ENCODE measurements at places on chromosomes 11 and 22.

- DNase-seq = no peak
Observed at GRCh38 chr11:57815476-57815875, 53.9 kb downstream of the CTNND1 start.

DNA sequence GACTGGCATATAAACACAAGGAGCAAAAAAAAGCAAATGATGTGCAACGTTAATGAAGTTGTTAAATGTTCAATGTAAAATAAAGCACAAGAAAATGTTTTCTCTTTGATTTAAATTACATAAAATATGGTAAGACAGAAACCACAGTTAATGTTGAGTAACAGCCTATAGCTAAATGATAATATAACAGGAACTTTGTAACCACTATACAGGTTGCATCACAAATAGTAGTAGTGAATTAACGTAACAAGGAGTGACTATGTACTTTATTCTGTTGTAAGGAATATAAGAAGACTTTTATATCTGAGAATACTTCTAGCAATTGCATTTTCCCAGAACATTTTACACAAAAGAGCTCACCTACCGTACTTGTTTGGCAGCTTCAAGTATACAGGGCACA, 16.9 kb downstream of the SAAL1 start:
- no peak for DNase-seq

DNA sequence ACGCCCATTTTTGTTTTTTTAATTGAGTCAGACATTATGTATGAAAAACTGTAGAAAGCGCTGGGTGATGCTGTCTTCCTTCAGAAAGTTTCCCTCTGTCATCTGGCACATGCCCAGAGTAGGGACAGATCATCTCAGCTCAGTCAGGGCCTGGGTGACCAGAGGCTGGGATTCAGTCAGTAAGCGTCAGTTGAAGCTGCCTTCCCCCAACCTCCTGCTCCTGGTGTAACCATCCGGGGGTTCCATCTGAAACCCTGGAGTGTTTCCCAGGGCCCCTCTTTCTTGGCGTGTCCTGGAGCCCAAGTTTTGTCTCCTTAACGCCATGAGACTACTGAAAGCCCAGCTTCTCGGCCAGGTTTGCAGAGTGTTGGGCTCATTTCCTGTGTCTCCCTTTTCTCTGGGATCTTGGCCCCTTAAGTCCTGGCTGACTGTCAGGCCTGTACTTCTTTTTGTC, 10.7 kb downstream of the PPFIA1 start:
- DNase-seq = no peak

DNA sequence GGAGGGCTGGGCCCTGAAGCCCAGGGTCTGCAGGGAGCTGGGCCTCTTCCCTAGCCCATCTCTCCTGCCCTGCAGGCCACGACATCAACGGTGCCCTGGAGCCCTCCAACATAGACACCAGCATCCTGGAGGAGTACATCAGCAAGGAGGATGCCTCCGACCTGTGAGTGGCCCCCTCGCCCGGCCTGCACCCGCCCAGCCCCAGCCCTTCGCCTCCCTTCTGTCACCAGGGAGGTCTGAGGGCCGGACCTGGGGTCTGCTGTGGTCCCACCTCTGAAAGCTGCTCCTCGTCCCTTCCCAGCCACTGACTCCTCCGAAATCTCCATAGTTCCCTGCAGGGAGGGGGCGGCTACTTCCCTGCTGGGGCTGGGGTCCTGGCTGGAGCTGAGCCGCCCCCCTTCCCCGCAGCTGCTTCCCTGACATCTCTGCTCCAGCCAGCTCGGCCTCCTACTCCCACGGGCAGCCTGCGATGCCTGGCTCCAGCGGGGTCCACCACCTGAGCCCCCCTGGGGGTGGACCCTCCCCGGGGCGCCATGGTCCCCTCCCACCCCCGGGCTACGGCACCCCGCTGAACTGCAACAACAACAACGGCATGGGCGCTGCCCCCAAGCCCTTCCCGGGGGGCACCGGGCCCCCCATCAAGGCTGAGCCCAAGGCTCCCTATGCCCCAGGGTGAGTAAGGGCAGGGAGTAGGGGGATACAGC, 13.3 kb downstream of the MYRF start:
- no peak for DNase-seq

DNA sequence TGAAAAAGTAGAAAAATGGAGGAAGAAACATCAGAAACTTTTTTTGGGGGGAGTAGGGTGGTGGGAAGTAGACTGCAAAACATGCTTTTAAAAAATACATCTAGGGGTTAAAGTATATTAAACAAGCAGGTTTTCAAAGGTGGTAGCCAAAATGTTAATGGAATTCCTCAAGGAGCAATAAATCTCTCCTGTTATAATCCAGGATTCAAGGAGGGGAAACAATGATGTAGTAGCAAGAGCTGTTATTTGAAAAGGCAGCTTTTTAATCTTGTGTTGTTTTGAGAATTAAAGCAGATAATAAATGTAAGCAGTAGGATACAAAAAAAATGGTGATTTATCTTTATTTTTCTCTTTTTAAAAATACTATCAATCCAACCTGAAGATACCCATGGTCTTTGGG, 736.5 kb upstream of the CCDC90B start:
- no peak for DNase-seq

- DNase-seq = no peak
Observed at GRCh38 chr22:43911351-43911750, 12.3 kb upstream of the PNPLA3 start.

- DNase-seq = no peak
Observed at GRCh38 chr11:10505278-10506007, 35.5 kb downstream of the RNF141 start.

GRCh38 chr11:96155627-96156378, 187.2 kb downstream of the MAML2 start:
- DNase-seq = no peak

- DNase-seq = no peak
Observed at GRCh38 chr11:41177791-41178190, 281.7 kb downstream of the LRRC4C start.

- DNase-seq = no peak
Observed at GRCh38 chr11:2550606-2550970, 105.8 kb downstream of the KCNQ1 start.

- no peak for DNase-seq
Observed at GRCh38 chr11:65124480-65125196, 2.5 kb downstream of the MRPL49 start.

- DNase-seq = no peak
Observed at GRCh38 chr22:42389143-42389542, 43.1 kb downstream of the NFAM1 start.

DNA sequence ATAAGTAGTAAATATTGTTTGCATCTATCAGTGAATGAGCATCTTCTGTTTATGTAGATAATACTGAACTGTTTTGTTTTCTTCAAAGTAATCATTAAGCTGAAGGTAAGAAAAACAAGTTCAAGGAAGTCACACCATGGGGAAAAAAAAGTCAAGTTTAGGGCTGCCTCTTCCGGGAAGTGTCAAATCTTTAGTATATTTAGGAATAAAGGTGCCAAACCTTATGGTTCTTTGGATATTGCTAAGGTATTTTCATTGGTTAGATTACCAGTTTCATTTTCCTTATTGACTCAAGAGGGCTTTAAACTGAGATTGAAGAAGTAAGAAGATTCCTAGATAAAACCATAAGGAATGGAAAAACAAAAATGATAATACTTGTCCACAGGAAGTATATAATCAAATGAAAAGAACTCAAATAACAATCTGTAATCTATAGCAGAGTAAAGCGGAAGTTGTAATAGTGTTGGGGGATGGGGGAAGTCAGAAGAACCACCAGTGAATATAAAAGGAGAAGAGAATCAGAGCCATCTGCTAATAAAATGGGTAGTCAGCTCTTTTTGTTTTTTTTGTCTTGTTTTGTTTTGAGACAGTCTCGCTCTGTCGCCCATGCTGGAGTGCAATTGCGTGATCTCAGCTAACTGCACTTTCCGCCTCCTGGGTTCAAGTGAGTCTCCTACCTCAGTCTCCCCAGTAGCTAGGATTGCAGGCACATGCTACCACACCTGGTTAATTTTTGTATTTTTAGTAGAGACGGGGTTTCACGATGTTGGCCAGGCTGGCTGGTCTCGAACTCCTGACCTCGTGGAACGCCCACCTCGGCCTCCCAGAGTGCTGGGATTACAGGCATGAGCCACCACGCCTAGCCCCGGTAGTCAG, 2.3 kb downstream of the ATM start:
- DNase-seq = peak; percentile 77

DNA sequence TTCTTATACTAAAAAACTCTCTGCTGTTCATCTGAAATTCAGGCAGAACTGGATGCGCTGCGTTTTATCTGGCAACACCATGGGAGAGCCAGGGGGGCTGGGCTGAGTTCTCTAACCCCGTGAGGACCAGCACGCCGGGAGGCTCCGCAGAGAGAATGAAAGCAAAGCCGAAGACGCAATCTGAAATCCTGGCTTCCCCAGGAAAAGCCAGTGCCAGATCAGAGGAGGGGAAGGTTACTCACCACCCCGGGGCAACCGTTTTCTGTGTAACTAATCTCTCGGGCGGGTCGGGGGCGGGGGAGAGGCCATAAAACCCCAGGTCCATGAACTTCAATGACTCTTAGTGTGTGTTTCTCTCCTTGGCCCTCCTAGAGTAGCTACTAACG, 99.4 kb downstream of the SHANK2 start:
- DNase-seq = no peak

DNA sequence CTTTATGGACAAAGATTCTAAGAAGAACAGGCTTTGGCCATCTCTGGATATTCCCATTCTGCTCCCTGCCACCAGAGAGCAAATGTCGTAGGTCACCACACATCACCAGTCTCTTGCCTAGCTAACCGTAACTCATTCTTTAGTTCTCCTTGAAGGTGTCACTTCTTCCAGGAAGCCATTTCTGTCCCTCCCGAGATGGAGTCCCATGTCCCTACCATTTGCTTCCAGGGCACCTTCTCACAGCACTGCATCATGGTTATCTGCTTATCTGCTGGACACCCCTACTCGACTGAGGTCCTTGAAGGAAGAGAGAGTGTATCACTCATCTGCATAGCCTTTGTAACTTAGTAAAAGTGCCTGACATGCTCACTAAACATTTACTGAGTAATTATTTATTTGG, 47.6 kb downstream of the FAM83F start:
- DNase-seq = no peak

DNA sequence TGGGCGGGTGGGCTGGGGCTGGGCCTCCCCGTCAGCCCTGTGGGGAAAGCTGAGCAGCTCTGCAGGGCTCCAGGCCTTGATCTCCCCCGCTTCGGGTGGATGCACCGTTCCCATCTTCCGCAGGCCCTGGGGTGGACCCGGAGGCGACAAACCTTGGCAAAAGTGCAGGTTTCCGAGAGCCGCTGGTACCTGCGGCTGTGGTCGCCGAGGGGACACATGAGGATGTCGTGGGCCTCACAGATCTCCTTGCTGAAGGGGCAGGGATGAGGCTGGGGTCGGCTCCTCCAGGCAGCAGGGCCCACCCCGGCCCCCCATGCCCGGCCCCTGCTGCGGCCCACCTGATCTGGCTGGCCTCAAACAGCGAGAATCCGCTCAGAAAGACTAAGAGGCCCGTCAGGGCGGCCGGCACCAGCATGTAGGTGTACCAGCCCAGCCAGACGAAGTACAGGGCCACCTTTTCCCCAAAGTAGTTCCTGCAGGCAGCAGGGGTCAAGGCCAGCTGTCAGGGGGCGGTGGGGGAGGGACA, 11.8 kb downstream of the ANO9 start:
- DNase-seq = no peak

DNA sequence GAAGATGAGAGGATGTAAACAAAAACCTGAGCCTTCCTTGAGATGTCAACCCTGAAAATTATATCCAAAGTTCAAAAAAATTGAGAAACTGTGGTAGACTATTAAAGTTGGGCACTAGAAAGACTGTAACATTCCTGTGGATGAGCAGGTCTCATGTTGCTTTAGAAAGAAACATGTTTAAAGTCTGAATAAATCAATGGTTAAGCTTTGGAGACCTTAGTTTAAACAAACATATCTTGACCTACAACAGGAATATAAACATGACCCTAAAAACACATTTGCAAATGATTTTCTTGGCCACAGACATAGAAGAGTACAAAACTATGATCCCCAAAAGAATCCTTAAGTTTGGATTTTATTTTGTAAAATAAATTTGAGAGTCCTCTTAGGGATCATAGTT, 38.1 kb upstream of the PCF11 start:
- DNase-seq = no peak

- DNase-seq = no peak
Observed at GRCh38 chr11:70877151-70877550, 375.2 kb downstream of the SHANK2 start.

GRCh38 chr22:36375071-36375980, 12.4 kb downstream of the MYH9 start:
- DNase-seq = no peak

GRCh38 chr22:48477031-48477721, 1350.5 kb downstream of the BRD1 start:
- no peak for DNase-seq

DNA sequence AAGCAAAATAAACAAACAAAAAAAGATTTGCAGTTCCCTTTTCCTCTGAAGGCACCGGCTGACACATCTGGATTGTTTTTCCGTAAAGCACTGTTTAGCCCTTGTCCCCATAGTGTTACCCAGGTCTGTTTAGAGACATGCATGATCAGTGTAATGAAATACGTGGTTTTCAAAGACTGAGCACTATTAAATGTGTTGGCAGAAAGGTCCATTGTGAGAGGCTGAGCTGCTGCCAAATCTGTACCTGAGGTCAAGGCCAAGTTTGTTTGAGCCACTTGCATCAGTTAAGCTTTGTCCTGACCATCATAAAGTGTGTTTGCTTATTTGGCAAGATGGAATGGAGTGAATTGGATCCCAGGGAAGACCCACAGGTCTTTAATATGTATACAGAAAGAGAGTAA, 26.3 kb downstream of the CTR9 start:
- no peak for DNase-seq

- DNase-seq = no peak
Observed at GRCh38 chr11:36565031-36565610, 2.7 kb upstream of the RAG1 start.

DNA sequence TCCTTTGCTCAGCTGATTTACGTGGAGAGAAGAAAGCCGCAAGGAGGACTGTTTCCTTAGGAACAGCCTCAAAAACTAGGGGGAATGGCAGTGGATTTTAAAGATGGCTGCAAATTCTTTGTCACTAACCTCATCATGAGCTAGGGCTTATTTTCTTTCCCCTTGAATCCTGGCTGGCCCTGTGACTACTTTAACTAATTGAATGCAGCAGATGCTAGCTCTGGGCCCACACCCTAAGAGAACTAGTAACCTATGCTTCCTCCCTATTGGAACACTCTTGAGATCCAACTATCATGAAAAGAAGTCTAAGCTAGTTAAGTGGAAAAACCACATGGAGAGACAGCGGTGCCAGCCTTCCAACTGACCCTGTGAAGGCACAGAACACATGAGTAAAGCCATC, 421.3 kb upstream of the NARS2 start:
- DNase-seq = no peak

GRCh38 chr11:19493446-19494213, 219.0 kb upstream of the NAV2 start:
- DNase-seq = no peak
